Adrenal gland (tissue), 19 donors: ENCODE measurements at places on chromosomes 1 and 21. TPM values are rescaled to one million over a fixed set of nuclear protein-coding genes. Genes with fewer than 3 reads are reported as not detected.
A peak's percentile ranks its signal among the peaks of the same experiment; 100 is the strongest.

DNA sequence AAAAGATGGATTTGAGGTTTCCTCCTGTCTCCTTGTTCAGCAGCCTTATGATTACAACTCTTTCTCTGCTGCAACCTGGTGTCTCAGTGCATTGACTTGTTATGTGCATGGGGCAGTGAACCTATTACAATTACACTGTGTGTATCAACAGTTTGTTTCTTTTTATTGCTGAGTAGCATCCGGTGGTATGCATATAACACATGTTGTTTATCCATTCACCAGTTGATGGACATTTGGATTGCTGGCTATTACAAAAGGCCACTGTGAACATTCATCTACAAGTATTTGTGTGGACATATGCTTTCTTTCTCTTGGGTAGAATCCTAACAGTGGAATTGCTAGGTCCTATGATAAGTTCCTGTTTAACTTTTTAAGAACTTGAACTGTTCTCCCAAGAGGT is 65.9 kb downstream of the FMO4 start:
- H3K36me3 ChIP-seq: no peaks in the 10 kb centered on the region
- no peaks in the 10 kb centered on the region for H3K4me1 ChIP-seq
- DNase-seq: no peak
- H3K27me3 ChIP-seq: no peaks in the 10 kb centered on the region
- no peak overlapping the region for H3K4me3 ChIP-seq

DNA sequence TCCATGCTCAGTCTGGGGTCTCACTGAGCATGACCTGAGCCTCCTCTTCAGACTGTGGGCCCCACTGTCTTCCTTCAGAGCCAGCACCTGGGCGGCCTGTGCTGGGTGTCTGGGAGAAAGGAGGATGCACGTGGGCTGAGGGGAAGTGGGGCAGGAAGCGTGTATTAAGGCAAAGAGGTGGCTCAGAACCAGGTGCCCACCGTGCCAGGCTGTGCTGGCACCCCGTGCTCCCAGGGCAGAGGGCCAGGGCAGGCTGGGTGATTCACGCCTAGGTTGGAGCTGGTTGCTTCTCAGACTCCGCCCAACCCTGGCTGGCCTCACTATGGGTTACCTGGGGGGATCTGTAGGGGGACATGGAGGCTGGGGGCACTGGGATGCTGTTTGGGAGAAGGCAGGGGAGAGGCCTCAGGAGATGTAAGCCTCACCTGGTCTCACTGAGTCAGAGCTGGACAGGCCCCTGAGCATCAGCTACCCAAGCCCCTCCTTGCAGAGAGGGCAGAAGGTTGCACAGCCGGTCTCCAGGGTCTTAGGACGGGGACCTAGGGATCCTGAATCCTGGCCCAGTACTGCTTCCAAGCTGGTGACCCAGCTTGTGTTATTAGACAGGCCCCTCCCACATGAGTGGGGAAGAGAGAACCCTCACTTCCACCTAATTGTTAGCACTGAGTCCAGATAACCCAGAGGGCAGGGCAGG is 18.6 kb upstream of the PADI1 start:
- H3K27me3 ChIP-seq: no peaks in the 10 kb centered on the region
- H3K4me3 ChIP-seq: no peak overlapping the region
- H3K4me1 ChIP-seq: no peaks in the 10 kb centered on the region
- DNase-seq: peak; percentile 35
- no peaks in the 10 kb centered on the region for H3K36me3 ChIP-seq

- no peaks in the 10 kb centered on the region for H3K27me3 ChIP-seq
- H3K4me1 ChIP-seq: peaks cover 20% of the 10 kb centered on the region
- no peak overlapping the region for H3K27ac ChIP-seq
These were observed 2.2 kb upstream of the EPHA2 start for GRCh38 chr1:16158025-16158424.

DNA sequence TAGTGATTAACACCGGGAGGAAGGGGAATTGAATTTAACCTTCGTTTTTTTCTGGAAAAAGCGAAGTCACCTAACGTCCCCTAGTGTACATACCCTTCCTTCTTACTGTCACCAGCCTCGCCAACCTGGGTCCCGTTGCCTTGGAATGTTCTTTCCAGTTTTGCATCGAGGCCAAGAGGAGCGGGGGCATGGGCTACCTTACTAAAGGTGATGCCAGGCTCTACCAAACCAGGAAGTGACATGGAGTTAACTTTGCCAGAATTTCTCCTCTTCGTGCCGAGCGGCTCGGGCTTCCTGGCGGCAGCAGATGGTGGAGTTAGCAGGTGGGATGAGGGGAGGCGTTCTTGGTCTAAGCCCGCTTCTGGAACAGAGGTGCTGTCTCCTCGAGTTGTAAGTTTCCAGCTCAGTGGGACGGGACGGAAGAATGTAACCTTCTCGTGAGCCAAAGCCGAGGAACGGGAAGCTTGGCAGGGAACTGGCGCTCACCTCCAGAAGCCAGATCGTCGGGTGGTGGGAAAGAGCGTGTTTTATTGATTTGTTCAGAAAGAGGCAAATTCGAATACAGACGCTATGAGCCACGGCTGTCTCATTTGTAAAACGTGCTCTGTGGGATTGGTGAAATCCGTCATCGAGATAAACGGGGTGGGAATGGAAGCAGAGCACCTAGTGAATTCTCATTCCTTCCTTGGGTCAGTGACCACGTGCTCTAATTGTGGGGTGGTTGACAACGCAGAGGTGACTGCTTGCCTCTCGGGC is 486 bp downstream of the NIPAL3 start:
- H3K4me1 ChIP-seq: peaks cover 6% of the 10 kb centered on the region
- DNase-seq: peak; percentile 20
- H3K27ac ChIP-seq: no peak overlapping the region
- no peaks in the 10 kb centered on the region for H3K36me3 ChIP-seq
- H3K4me3 ChIP-seq: peak overlapping the region; percentile 66

DNA sequence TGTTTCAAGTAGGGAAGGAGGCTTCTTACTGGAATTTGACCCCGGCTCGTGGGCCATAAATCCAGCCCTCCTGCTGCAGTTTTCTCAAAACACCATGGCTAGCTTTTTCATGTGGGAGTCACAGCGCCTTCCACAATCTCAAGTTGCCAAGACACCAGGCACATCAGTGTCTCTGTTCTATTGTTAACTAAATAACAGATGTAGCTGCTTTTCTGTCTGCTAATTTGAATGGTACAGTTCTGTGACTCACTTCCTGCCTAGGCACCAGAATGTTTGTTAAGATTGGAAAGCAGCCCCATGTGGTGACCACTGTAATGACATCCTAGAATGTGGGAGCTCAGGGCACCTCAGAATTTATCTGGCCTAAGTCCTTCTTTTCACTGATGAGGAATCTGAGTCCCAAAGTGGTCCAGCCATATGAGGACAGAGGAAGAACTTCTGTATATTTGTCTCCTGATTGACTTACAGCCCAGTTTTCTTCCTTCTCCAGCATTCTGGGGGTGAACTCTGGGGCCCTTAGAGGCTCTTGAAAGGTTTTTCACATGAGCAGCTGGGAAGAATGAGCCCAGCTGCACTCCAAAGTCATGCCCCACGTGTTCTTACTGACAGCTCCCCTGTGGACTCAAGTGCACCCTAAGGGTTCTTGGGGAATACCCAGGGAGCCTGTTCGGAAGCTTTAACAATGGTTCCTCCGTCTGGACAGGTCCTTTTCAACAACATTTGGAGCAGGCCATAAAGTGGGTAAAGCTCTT is 27.5 kb downstream of the TRIM45 start:
- H3K4me3 ChIP-seq: no peak overlapping the region
- H3K4me1 ChIP-seq: peaks cover 23% of the 10 kb centered on the region
- no peaks in the 10 kb centered on the region for H3K36me3 ChIP-seq
- no peak overlapping the region for H3K27ac ChIP-seq
- DNase-seq: no peak

- H3K4me3 ChIP-seq: no peak overlapping the region
- no peaks in the 10 kb centered on the region for H3K27me3 ChIP-seq
- DNase-seq: peak; percentile 54
- no peak overlapping the region for H3K27ac ChIP-seq
- no peaks in the 10 kb centered on the region for H3K36me3 ChIP-seq
These were observed 47.5 kb downstream of the HSF2BP start for GRCh38 chr21:43611598-43612369.

GRCh38 chr1:115432061-115432460 is 94.0 kb upstream of the NGF start:
- no peaks in the 10 kb centered on the region for H3K27me3 ChIP-seq
- H3K36me3 ChIP-seq: no peaks in the 10 kb centered on the region
- H3K4me1 ChIP-seq: no peaks in the 10 kb centered on the region
- H3K27ac ChIP-seq: no peak overlapping the region

- H3K4me1 ChIP-seq: no peaks in the 10 kb centered on the region
- H3K36me3 ChIP-seq: no peaks in the 10 kb centered on the region
- no peak overlapping the region for H3K27ac ChIP-seq
- DNase-seq: peak; percentile 46
These were observed 372.1 kb upstream of the B3GALT2 start for GRCh38 chr1:193558491-193559028.

GRCh38 chr1:236509647-236510401 is 14.0 kb upstream of the LGALS8 start:
- no peak for DNase-seq
- no peak overlapping the region for H3K4me3 ChIP-seq
- no peak overlapping the region for H3K27ac ChIP-seq

DNA sequence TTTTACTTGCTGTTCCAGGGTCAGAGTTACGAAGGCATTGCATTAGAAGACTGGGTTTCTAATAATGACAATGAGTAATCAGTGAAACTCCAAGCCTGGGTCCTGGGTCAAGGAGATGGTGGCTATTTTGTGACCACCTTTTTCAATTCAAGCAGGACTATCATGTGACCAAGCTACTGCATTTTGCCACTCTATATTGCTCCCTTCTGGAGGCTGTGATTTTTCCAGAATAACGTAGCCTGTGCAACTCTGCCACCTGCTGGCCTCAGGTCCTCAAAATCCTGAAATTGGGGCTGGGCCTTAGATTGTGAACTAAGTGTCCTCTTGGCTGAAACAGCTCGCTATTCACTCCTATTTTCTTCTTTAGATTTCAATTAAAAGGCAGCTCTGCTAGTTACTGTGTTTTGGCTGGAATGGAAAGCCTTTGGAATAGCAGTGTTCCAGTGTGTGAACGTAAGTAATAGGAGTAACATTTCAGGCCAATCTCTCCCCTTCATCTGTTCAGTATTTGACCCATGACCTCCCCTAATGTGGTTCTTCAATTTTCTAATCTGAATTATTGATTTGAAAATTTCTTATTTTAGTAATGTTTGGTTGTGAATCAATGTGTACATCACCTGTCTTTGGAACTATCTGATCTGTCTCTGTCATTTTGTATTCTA is 52.9 kb upstream of the CD46 start:
- H3K27ac ChIP-seq: no peak overlapping the region
- H3K4me1 ChIP-seq: no peaks in the 10 kb centered on the region
- H3K4me3 ChIP-seq: no peak overlapping the region
- H3K36me3 ChIP-seq: no peaks in the 10 kb centered on the region

DNA sequence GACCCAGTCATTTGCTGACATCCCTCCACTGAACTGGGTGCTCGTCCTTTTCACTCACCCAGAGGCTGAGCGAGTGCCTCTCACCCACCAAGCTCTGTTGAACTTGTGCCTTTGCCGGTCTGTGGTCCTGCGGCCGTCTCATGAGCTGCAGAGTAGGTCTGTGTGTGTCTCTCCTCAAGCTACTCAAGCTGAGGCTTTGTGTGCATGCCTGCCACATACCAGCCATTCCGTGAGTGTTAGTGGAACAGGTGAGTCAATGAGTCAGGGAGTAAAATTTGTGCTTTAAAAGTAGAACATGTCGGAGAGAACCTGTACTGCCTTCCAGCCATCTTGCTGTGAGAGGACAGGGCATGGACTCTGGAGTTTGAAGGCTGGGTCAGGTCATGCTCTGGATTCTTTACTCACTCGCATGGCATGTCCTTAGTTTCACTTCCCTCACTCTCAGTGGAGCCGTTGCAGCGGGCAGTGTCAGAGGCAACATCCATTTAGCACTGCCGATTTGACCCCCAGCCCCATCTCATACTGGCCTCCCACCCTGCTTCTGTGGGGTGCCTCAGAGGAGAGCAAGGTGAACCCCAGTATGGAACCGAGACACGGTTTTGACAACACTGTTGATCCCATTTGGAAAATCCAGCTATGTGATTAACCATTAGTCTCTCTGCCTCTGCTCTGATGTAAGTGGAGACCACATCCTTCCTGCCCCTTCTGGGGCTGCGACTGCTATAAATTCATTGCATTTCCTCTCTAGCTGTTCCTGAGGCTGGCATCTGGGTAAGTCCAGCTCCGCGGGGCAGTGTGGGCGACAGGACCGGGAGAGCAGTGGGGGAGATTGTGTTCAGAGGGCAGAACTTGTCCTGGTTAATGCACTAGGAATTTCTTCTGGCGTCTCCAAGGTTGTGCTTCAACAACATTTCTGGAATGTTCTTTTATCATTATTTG is at the start of gene NLRP3:
TSS of gene NLRP3 (plus strand) at position 751 of the 939 bp plus-strand sequence. CDS start 2,628 bp downstream, outside the sequence.
- no peaks in the 10 kb centered on the region for H3K4me1 ChIP-seq
- DNase-seq: peak; percentile 62
- H3K36me3 ChIP-seq: no peaks in the 10 kb centered on the region
- H3K27ac ChIP-seq: peak within 1 kb of the TSS; percentile 80
- H3K27me3 ChIP-seq: no peaks in the 10 kb centered on the region

DNA sequence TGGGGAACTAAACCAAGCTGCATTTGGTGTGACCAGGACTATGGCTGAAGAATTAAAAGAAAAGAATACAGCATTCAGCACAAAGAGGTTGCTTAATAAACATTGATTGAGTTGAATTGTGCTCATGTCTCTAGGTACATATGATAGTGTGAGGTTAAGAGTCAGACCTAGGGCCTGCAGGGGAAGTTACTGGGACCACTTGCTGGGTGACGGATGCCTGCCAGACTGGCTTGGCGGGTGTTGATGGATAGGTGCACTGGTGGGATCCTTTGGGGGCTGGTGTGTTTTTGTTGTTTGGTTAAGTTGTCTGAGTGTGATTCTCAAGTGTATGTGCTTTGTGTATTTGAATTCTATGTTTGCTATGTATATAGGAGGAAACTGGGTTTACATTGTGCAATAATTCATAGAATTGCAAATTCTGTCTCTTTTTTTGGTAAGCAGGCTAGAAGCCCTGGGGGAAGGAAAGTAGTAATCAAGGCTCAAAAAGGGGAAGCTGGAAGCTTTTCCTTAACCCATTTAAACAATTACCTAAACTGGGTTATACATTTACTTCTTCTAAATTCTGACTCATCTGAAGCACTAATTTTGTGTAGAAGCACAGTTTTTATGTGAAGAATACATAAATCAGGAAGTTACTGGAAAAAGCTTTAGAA is 1.8 kb downstream of the CD101 start:
- no peaks in the 10 kb centered on the region for H3K36me3 ChIP-seq
- no peak overlapping the region for H3K27ac ChIP-seq
- no peaks in the 10 kb centered on the region for H3K27me3 ChIP-seq
- no peaks in the 10 kb centered on the region for H3K4me1 ChIP-seq
- no peak overlapping the region for H3K4me3 ChIP-seq

- DNase-seq: no peak
- no peaks in the 10 kb centered on the region for H3K27me3 ChIP-seq
- H3K4me1 ChIP-seq: no peaks in the 10 kb centered on the region
- peaks cover 4% of the 10 kb centered on the region for H3K36me3 ChIP-seq
- no peak overlapping the region for H3K27ac ChIP-seq
- H3K4me3 ChIP-seq: no peak overlapping the region
These were observed 66.0 kb downstream of the WLS start for GRCh38 chr1:68166348-68166747.

Gene ILF2
- 118 TPM for total RNA-seq

Gene FCRL5
- 0.24 TPM for total RNA-seq
